ENCODE measurements at places on chromosomes 4 and X. TPM values are rescaled to one million over a fixed set of nuclear protein-coding genes. Genes with fewer than 3 reads are reported as not detected.

DNA sequence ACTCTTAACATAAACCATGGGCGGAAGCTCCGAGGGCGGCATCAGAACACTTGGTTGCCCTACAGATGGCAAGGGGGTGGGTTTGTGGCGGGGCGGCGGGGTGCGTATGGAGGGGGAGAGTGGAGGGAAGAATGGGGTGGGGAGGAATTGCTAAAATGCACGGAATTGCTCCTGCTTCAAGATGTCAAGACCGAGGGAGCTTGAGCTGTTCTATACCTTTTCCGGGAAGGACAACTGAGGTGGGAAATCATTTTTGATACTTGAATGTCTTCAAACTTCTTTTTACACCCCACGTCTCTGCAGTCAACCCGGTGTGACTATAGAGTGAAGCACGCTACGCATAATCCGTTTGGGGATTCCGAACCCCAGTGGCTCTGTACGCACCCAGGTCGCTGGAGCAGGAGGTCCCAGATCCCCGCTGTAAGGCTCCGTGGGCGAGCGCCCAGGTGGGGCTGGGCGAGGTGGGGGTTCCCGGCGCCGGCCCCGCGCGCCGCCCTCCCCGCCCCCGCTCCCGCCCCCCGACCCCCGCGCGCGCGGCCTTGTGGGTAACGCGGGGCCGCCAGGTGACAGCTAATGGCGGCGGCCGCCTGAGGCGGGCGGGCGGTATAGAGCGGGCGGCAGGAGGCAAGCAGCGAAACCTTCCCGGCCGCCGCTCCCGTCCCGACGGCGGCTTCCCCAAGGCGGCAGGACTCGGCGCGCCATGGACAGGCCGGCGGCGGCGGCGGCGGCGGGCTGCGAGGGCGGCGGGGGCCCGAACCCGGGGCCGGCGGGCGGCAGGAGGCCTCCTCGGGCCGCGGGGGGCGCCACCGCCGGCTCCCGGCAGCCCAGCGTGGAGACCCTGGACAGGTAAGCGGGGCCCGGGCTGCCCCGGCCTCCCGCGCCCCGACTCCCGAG lies at the start of gene MTMR1:
MTMR1 (plus strand) TSS at position 566 of the 894 bp plus-strand sequence; CDS start at position 701, 135 bp downstream.
- DNase-seq = peak; percentile 35

DNA sequence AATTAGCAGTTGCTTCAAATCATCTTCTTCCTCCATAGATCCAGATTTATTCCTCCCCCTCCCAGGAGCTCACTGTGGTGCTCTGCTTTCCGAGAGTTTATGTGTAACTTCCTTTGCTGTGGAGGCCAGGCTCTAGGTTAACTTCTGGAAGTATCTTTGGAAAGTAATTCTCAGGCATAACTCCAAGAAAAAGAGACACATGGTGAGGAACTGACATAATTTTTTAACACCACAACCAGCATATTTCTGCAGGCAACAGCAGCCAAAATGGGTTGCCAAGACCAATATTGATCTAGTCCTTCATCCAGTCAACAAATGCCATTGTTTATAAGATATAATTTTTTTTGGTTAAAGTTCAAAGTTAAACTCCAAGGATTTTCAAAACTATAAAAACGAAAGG lies 114.5 kb upstream of the RBPJ start:
- DNase-seq = no peak

DNA sequence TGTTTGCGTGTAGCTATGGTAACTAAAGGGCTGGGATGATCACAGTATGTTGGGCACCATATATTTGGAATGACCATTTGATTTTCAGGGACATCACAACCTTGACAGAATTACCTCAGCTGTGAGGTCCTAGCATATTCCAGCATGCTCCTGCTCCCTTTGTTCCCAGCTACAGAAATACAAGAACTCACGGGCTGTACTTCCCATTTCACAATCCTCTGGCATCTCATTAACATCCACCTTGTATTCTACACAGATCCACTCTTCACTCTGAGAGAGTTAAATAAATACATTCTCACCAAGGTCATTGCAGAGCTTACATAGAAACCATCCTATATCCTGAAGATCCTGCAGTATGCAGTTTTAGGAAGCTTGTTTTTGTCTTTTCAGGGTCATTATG lies 169.7 kb downstream of the FRMPD4 start:
- no peak for DNase-seq

- DNase-seq = no peak
These were observed 180.8 kb downstream of the VEGFC start for GRCh38 chr4:176611951-176612350.

- DNase-seq = no peak
These were observed 136.5 kb downstream of the RAB28 start for GRCh38 chr4:13347517-13348125.

GRCh38 chr4:184318852-184319251 lies 101.2 kb upstream of the ENPP6 start:
- DNase-seq = no peak

GRCh38 chr4:46979283-46979682 lies 14.1 kb downstream of the GABRA4 start:
- DNase-seq = no peak

GRCh38 chrX:23764188-23764984 lies 18.6 kb upstream of the SAT1 start:
- no peak for DNase-seq

- no peak for DNase-seq
These were observed 40.7 kb upstream of the ASMTL start for GRCh38 chrX:1493412-1493811.

DNA sequence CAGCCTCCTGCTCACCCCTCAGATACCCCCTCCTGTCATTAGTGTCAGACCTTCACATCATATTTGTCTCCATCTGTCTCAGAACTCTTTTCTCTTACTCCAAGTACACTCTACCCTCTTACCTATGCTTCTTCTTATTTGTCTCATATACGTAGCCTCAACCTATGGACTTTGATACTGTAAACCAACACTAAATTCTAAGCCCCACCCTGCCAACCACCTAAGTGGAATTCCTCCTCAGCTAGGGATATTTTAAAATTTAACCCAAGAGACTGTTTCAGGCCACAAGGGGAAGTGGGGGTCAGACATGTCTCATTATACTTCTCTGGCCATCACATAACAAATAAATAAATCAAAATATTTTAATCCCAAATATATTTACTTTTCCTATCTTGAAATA lies 778.1 kb upstream of the GRID2 start:
- DNase-seq = no peak

- DNase-seq = no peak
These were observed 47.3 kb downstream of the PPP3CA start for GRCh38 chr4:101299899-101300540.

DNA sequence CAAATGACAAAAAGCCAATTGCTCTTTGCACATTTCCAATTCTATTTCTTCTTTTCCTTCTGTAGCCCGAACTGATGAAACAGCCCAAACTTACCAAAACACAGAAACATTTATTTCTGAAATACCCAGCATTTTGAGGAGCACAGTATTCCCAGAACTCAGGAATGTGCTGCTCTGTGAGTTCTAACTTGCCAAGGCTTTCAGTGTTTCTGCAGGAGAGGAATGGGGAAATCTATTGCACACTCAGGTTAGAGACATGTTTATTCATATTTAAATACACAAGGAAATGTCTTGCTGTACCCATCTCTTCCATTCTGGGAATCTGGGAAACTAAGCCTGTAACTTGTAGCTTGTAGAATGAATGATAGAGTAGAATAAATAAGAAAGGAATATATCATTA lies 10.7 kb downstream of the TMPRSS11D start:
- no peak for DNase-seq

GRCh38 chr4:53861856-53862610 lies 202.4 kb downstream of the CHIC2 start:
- no peak for DNase-seq

GRCh38 chr4:13968723-13969122 lies 341.2 kb upstream of the BOD1L1 start:
- no peak for DNase-seq

GRCh38 chr4:80202741-80203553 lies 5.6 kb downstream of the PRDM8 start:
- no peak for DNase-seq

GRCh38 chrX:36963069-36963808 lies 44.9 kb upstream of the FAM47C start:
- no peak for DNase-seq

GRCh38 chr4:20287246-20287645 lies 35.5 kb downstream of the SLIT2 start:
- DNase-seq = no peak

GRCh38 chr4:145098675-145099037 lies 545 bp downstream of the ABCE1 start:
- DNase-seq = peak; percentile 43

DNA sequence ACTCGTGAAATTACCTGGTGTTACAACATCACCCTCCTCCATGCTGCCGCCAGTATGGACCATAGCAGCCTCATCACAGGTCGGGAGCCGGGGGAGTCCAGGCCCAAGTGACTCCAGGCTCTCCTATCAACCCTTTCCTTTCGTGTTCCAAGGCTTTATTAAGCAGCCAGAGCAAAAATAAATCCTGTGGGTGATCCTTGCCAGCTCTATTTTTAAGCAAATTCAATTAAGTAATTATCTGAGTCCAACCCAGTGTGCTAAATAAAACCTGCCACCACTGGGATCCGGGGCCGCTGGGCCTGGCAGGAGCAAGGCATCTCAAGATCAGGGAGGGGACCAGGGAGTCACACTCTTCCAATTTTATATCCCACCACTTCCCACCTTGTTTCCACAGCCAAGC lies 80.7 kb upstream of the PRPS1 start:
- DNase-seq = no peak

- DNase-seq = no peak
These were observed 101.7 kb downstream of the RAPGEF2 start for GRCh38 chr4:159204566-159204965.

DNA sequence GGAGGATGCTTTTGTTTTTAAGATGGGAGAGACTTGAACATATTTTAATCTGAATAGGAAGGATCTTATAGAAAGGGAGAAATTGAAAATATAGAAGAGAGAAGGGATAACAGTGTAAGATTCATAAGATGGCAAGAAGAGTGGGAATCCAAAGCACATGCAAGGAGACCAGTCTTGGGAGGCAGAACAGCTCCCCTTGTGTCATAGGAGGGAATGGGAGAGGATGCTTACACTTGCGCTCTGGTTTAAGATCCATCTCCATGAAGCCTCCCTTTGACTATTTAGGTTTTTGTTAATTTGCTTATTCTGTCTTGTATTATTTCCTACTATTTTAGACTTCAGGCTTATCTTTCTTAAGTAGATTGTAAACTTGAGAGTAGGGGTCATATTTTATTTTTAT lies 42.7 kb downstream of the KIF4A start:
- peak; percentile 4 for DNase-seq

- no peak for DNase-seq
These were observed 642.6 kb downstream of the PCDH7 start for GRCh38 chr4:31362756-31363155.

GRCh38 chrX:427812-428725 lies 41.4 kb upstream of the PPP2R3B start:
- DNase-seq = peak; percentile 59

GRCh38 chr4:5568931-5569330 lies 139.4 kb downstream of the EVC2 start:
- DNase-seq = no peak

- no peak for DNase-seq
These were observed 23.8 kb upstream of the HPSE start for GRCh38 chr4:83358410-83358809.

DNA sequence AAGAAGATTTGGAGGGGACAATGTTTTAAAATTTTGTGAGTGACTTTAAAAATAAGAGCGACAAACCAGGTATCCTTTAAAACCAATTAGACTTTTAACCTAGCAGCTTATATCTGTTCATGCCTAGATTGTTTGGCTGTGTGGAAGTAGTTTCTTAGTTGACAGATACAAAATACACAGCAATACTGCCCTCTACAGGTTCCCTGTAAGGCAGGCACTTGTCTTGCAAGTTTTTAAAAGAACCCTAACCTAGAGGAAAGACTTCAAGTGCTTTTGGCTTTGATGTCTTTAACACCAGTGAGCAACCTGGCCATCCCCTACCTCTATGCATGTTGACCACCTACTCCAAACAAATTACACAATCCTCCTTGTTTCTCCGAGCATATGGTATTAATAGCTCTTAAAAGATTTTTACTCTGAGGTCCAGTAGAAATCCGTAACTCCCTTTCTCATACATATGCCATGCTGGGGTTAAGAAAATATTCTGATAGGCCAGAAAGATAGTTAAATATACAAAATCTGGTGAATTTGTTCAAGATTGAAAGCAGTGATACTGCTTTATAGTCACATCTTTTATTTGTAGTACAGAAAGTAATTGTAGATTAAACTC lies 273.0 kb downstream of the ARHGAP24 start:
- peak; percentile 70 for DNase-seq

- no peak for DNase-seq
These were observed 54.5 kb upstream of the WDR1 start for GRCh38 chr4:10171055-10171454.

- DNase-seq = peak; percentile 43
These were observed 91.5 kb downstream of the ELOVL6 start for GRCh38 chr4:110106931-110107296.

DNA sequence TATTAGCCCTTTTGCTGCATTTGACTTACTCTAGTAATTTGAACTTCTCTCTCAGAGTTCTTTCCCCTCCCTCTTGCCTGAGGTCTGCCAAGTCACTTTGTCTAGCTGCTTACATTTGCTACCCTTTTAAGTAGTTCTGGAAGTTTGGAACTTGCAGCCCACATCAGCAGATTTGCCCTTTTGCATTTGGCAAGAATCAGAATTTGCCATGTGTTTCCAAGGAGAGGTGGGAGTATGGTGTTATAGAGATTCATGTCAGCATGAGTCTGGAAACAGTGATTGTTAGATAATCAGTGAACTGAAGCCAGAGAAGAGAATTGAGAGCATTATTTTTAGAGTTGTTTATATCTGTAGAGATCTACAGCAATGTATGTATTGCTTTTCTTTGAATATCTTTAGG lies 52.1 kb downstream of the KLHL34 start:
- DNase-seq = no peak

GRCh38 chr4:138800421-138800820 lies 215.2 kb upstream of the NOCT start:
- DNase-seq = no peak

Gene CBR4
- 31.6 TPM for total RNA-seq

Gene GYG2
- 59.7 TPM for total RNA-seq

Gene FRAS1
- total RNA-seq = 0.06 TPM

Gene RASL11B
- 0.67 TPM for total RNA-seq

Gene CT45A1
- total RNA-seq = not detected

Gene NAA11
- total RNA-seq = not detected

Gene HTT-AS
- total RNA-seq = not detected

Gene AFP
- not detected for total RNA-seq

Gene ART3
- total RNA-seq = not detected

Gene STATH
- not detected for total RNA-seq

Gene PNMA6F
- total RNA-seq = not detected

Gene USP27X
- total RNA-seq = 6.4 TPM

Gene GAK
- 96.2 TPM for total RNA-seq

Gene TMPRSS11A
- total RNA-seq = not detected

Gene TRPC5OS
- total RNA-seq = not detected

Gene FHDC1
- total RNA-seq = 0.39 TPM

Gene LDB2
- total RNA-seq = 45.1 TPM

Gene POU3F4
- not detected for total RNA-seq
